Heart right ventricle (tissue), 16 donors: ENCODE measurements at places on chromosomes 5 and 9. TPM values are rescaled to one million over a fixed set of nuclear protein-coding genes. Genes with fewer than 3 reads are reported as not detected.

The GPRIN1 gene
- total RNA-seq: 0.38 TPM

The SLC30A5 gene
- 28.5 TPM for total RNA-seq

GRCh38 chr5:162243651-162244050, 176.1 kb downstream of the GABRG2 start:
- no peak for DNase-seq
- no peaks in the 10 kb centered on the region for H3K4me1 ChIP-seq
- no peaks in the 10 kb centered on the region for H3K27me3 ChIP-seq
- no peaks in the 10 kb centered on the region for H3K36me3 ChIP-seq
- no peak overlapping the region for H3K27ac ChIP-seq
- H3K4me3 ChIP-seq: no peak overlapping the region

DNA sequence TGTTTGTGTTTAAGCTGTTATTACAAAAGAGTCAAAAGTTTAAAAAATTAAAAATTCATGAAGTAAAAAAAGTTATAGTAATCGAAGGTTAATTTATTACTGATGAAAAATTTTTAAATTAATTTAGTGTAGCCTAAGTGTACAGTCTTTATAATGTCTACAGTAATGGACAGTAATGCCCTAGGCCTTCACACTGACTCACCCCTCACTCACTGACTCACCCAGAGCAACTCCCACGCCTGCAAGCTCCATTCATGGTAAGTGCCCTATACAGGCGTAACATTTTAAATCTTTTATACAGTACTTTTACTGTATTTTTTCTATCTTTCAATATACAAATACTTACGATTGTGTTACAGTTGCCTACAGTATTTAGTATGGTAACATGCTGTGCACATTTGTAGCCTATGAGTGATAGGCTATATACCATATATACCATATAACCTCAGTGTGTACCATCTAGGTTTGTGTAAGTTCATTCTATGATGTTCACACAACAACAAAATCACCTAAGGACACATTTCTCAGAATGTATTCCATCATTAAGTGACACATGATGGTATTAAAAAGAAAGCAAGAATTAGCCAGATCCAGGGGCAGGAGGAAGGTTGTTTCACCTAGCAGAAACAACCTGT, 40.1 kb downstream of the DCAF10 start:
- peaks cover 4% of the 10 kb centered on the region for H3K4me1 ChIP-seq
- H3K4me3 ChIP-seq: no peak overlapping the region
- DNase-seq: no peak
- no peaks in the 10 kb centered on the region for H3K27me3 ChIP-seq
- peaks cover 20% of the 10 kb centered on the region for H3K36me3 ChIP-seq

The TAF9 gene
- 43.3 TPM for total RNA-seq

DNA sequence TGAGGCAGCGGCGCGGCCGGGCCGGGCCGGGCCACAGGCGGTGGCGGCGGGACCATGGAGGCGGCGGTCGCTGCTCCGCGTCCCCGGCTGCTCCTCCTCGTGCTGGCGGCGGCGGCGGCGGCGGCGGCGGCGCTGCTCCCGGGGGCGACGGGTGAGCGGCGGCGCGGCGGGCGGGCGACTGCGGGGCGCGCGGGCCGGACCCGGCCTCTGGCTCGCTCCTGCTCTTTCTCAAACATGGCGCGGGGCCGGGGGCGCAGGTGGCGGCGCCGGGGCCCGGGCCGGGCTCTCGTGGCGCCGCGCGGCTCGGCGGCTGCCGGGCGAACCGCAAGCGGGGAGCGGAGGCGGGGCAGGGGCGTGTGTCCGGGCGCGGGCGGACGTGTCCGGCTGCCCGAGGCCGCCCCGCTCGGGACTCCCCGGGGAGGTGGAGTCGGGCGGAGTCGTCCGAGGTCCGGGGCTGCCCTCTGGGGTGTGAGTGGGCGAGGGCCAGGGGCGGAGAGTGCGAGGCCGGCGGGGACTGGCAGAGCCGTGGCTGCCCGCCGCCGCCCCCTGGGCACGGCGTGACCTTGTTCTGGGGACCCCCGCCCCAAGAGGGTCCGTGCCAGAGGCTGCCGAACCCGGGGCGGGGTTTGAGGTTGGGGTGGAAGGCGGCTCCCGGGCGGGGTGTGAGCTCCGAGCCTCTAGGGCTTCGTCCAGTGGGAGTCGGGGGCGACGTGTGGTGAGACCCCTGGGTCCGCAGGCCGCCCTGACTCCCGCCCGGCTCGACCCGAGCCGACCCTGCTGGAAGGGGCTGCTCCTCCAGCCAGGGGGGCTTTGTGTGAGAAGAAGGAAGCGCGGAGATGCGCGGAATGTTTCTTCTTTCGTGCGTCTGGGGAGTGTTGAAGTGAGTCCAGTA, 485 bp downstream of the TGFBR1 start:
- DNase-seq: peak; percentile 85
- peak overlapping the region; percentile 81 for H3K4me3 ChIP-seq
- H3K4me1 ChIP-seq: peaks cover 15% of the 10 kb centered on the region
- H3K27ac ChIP-seq: peak overlapping the region; percentile 82
- no peaks in the 10 kb centered on the region for H3K27me3 ChIP-seq

DNA sequence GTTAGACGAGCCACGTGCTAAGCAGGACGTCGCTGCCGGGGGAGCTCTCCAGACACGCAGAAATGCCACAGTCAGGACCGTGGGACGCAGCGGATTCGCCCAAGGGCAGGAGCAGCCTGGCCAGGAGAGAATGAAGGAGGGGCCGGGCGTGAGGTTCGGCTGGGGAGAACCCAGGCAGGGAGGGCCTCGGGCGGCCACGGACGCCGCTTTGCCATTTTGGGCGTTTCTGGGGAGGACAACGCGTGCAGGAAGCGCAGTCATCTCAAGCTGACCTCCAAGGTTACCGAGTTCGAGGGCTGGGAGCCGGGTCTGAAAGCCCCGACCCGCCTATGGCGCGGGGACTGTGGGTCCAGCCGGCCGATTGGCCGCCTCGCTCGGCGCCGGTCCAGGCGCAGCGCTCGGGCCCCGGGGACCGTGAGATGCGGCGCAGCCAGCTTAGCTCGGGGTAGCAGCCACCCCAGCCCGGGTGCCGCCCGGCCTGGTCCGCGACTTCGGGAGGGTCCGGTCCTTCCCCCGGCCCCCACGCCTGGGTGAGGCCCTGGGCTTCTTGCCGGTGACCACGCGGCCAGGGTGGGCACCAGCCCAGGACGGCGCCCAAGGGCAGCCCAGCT, 760 bp upstream of the MAN1B1 start:
- H3K4me3 ChIP-seq: peak overlapping the region; percentile 85
- peaks cover 51% of the 10 kb centered on the region for H3K36me3 ChIP-seq
- H3K27me3 ChIP-seq: no peaks in the 10 kb centered on the region
- H3K4me1 ChIP-seq: peaks cover 32% of the 10 kb centered on the region
- H3K27ac ChIP-seq: peak overlapping the region; percentile 92

- H3K4me3 ChIP-seq: no peak overlapping the region
- H3K27ac ChIP-seq: no peak overlapping the region
- DNase-seq: no peak
- H3K36me3 ChIP-seq: no peaks in the 10 kb centered on the region
These were observed 6.2 kb upstream of the CPEB4 start for GRCh38 chr5:173881811-173882575.

DNA sequence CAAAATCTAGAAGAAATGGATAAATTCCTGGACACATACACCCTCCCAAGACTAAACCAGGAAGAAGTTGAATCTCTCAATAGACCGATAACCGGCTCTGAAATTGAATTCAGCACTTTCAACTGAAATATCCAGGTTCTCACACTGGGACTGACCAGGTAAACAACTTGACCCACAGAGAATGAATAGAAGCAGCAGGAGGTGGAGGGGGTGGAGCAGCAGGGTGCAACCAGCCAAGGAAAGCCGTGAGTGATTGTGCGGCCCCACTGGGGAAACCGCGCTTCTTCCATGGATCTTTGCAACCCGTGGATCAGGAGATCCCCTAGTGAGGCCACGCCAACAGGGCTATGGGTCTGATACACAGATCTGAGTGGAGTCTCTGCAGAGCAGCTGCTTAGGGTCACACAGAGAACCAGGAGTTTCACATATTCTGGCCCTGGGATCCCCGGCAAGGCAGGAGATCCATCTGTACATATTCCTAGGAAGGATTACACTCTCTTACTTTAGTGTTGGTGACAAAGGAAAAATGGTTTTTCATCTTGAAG, 181.5 kb downstream of the SLCO4C1 start:
- no peaks in the 10 kb centered on the region for H3K36me3 ChIP-seq
- no peaks in the 10 kb centered on the region for H3K4me1 ChIP-seq
- no peak for DNase-seq
- no peak overlapping the region for H3K4me3 ChIP-seq

The FAM221B gene
- total RNA-seq: not detected

DNA sequence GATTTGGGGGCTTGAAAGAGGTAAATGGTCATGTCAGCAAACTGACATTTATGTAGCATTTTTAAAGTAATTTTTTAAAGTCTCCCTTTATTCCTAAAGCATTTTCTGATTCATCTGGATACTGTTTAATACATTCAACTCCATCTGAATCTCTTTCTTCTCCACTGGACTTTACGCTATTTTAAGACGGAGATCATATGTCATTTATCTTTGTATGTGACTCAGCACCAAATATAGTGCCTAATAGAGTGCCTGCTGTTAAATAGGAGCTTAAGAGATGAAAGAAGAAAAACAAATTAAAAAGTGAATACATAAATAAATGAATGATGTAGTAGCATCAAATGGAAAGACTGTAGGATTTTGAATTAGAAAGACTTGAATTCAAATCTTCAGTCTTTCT, 548.8 kb upstream of the SMC2 start:
- no peak for DNase-seq
- no peak overlapping the region for H3K4me3 ChIP-seq
- no peaks in the 10 kb centered on the region for H3K36me3 ChIP-seq
- H3K27ac ChIP-seq: no peak overlapping the region
- H3K4me1 ChIP-seq: no peaks in the 10 kb centered on the region
- H3K27me3 ChIP-seq: no peaks in the 10 kb centered on the region

The GRM6 gene
- not detected for total RNA-seq

- no peak overlapping the region for H3K4me3 ChIP-seq
- H3K36me3 ChIP-seq: no peaks in the 10 kb centered on the region
- H3K4me1 ChIP-seq: no peaks in the 10 kb centered on the region
- H3K27ac ChIP-seq: no peak overlapping the region
- no peaks in the 10 kb centered on the region for H3K27me3 ChIP-seq
These were observed 79.0 kb upstream of the TRIM32 start for GRCh38 chr9:116608064-116608463.

- H3K4me1 ChIP-seq: peaks cover 3% of the 10 kb centered on the region
- no peak overlapping the region for H3K4me3 ChIP-seq
- H3K36me3 ChIP-seq: no peaks in the 10 kb centered on the region
- no peak overlapping the region for H3K27ac ChIP-seq
- no peak for DNase-seq
These were observed 70.4 kb upstream of the ANKRD55 start for GRCh38 chr5:56303511-56303910.

The MYMK gene
- not detected for total RNA-seq

- no peak for DNase-seq
- no peak overlapping the region for H3K4me3 ChIP-seq
- H3K36me3 ChIP-seq: no peaks in the 10 kb centered on the region
- no peak overlapping the region for H3K27ac ChIP-seq
- H3K27me3 ChIP-seq: no peaks in the 10 kb centered on the region
These were observed 808.4 kb downstream of the CDH18 start for GRCh38 chr5:19179571-19179970.

GRCh38 chr9:99660191-99660636, 161.5 kb upstream of the NR4A3 start:
- peaks cover 3% of the 10 kb centered on the region for H3K4me1 ChIP-seq
- H3K4me3 ChIP-seq: no peak overlapping the region
- H3K36me3 ChIP-seq: no peaks in the 10 kb centered on the region
- peak; percentile 4 for DNase-seq

- no peak for DNase-seq
- no peak overlapping the region for H3K27ac ChIP-seq
- H3K4me1 ChIP-seq: peaks cover 35% of the 10 kb centered on the region
- H3K4me3 ChIP-seq: no peak overlapping the region
- H3K36me3 ChIP-seq: no peaks in the 10 kb centered on the region
- no peaks in the 10 kb centered on the region for H3K27me3 ChIP-seq
These were observed 12.9 kb downstream of the TRAF2 start for GRCh38 chr9:136899196-136899595.

DNA sequence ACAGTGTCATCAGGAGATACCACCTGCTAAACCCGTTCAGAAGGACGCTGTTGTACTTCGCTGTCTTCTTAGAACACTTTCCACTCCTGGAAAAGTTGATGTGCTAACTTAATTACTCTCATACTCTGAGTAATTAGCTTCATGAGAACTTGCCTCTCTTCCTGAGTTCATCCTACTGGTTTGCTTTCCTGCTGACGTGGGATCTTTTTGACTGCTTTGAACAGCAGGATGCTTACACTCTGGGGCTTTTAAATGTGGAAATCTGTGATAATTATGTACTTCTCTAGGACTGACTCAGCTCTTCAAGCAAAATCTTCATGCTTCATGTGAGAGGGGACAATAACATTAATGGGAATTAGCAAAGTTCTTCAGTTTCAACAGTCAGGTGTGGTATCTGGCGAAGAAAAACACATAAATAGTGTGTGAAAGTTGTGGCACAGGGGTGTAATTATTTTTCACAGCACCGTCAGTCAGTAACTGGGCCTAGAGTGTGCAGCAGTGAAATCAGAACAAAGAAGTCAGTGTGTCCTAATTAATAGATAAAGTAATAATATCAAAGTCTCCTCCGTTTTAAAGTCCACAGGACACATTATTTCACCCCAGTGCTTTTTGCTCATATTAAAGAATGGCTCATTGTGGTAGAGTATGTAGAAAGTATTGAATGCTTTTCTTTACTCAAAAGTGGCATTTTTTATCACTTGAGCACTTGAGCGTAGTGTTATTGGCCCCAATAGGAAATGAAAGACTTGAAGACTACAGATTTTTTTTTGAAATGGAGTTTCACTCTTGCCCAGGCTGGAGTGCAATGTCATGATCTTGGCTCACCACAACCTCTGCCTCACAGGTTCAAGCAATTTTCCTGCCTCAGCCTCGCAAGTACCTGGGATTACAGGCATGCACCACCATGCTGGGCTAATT, 140.9 kb upstream of the DMRT1 start:
- H3K4me1 ChIP-seq: peaks cover 48% of the 10 kb centered on the region
- DNase-seq: no peak
- H3K4me3 ChIP-seq: no peak overlapping the region
- no peaks in the 10 kb centered on the region for H3K27me3 ChIP-seq

The GGTA1 gene
- 15.0 TPM for total RNA-seq

- no peaks in the 10 kb centered on the region for H3K36me3 ChIP-seq
- H3K27me3 ChIP-seq: no peaks in the 10 kb centered on the region
- H3K27ac ChIP-seq: no peak overlapping the region
- no peak overlapping the region for H3K4me3 ChIP-seq
These were observed 209.6 kb upstream of the CDH10 start for GRCh38 chr5:24854350-24854749.

- no peak for DNase-seq
- no peak overlapping the region for H3K4me3 ChIP-seq
- H3K27me3 ChIP-seq: no peaks in the 10 kb centered on the region
- H3K27ac ChIP-seq: no peak overlapping the region
These were observed 256.9 kb downstream of the GLIS3 start for GRCh38 chr9:4042991-4043390.
